ENCODE measurements at places on chromosomes 13 and 19.

DNA sequence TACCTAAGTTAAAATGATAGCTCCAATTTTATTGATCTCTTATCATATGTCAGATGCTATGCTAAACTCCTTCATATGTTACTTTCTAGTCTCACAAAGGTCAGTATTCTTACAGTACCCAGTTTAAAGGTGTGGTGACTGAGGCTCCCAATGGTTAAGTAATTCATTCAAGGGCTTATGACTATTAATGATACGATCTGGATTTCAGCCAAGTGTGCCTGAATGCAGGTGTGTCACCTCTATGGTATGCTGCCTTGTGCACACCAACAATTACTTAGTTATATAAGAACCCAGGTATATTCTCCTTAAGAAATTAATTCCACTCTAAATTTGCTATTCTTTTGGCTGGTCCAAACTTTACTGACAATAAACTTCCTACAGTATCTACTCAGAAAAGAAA, 84.6 kb upstream of the TRPC4 start:
- DNase-seq = no peak

DNA sequence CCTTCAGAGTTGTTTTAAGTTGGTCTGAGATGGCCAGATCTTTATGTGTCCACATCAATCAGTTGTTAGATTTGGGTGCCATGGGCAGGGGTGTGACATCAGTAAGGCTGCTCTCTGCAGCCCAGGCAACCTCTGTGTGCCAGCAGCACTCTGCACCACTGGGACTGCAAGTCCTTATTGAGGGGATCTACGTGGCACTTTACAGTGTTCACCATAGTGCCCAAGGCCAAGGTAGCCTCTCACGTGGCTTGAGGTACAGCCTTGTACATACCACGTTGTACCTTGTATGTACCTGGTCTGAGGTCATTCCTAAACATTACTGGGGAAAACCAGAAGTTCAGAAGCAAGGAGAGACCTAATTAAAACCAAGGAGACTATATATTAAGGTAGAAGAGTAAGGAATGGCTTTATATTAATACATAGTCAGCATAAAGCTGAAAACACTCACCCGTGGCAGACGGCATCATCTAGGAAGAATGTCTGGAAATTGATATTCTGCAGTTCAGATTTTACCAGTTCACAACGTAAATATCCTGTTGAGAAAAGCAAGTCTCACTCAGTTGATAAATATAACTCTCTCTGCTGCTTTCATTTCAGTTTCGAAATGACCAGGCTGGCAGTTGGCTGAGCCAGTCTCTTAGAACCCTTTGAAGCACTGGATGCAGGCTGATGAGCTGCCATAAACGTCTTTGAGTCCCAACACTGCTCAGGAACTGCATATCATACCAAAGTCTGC, 128.8 kb downstream of the ZDHHC20 start:
- DNase-seq = no peak

GRCh38 chr19:55766466-55766865, 2.5 kb upstream of the RFPL4AL1 start:
- DNase-seq = no peak

DNA sequence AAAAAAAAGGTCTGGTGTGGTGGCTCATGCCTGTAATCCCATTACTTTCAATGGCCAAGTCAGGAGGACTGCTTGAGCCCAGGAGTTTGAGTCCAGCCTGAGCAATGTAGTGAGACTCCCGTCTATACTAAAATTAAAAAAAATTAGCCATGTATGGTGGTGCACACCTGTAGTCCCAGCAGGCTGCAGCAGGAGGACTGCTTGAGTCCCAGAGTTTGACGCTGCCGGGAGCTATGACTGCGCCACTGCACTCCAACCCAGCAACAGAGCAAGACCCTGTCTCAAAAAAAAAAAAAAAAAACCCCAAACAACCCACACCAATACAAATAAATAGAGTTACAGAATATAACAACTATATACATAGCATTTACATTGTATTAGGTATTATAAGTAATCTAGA, 65.7 kb downstream of the MICU2 start:
- no peak for DNase-seq
